ENCODE measurements at places on chromosomes 1 and 21.

GRCh38 chr1:96427616-96428015 is 294.0 kb upstream of the PTBP2 start:
- ATAC-seq = no peak

- ATAC-seq = no peak
Observed at GRCh38 chr1:81738875-81739274, 61.9 kb upstream of the ADGRL2 start.

- peak; percentile 90 for ATAC-seq
Observed at GRCh38 chr1:93680420-93681100, 1.1 kb downstream of the BCAR3 start.

GRCh38 chr1:1917995-1918900 is 831 bp downstream of the TMEM52 start:
- no peak for ATAC-seq

DNA sequence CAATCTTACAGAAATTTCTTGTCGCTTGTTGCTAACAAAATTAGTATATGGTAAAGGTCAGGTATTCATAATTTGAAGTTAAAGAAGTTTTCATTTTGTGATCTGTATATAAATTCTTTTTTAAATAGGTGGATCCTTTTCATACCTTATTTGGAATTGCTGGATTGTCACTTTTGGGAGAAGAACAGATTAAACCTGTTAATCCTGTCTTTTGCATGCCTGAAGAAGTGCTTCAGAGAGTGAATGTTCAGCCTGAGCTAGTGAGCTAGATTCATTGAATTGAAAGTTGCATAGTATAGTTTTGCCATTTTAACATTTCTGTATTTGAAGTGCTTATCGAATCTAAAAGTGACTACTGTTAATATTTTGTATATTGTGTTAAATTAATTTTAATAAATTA is 2.3 kb upstream of the MSH4 start:
- ATAC-seq = no peak

DNA sequence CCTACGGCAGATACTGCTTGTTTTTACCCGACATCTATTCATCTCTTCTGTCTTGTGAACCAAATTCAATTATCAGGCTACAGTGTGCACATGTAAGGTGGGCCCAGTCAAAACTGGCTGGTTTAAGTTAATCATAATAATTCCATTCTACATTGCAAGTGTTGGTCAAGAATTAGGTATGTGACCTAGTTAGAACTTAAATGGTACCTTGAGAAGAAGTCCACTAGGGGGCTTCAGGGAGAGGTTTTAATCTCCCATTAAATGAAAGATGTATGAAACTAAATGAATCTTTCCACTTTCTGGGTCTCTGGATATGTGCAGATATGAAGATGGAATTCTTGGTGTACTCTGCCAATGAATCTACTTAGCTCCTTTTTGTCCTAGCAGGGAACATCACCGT is 187.1 kb downstream of the CDC42BPA start:
- peak; percentile 58 for ATAC-seq

Measured in gastroesophageal sphincter (tissue), 4 donors.